ENCODE measurements at places on chromosomes 13 and 19. TPM values are rescaled to one million over a fixed set of nuclear protein-coding genes. Genes with fewer than 3 reads are reported as not detected.

- DNase-seq, result no peak
Measured at GRCh38 chr19:40362160-40362559, 13.7 kb downstream of the PLD3 start.

GRCh38 chr19:53612762-53613526, 18.9 kb upstream of the DPRX start:
- peak; percentile 80 for DNase-seq

GRCh38 chr13:67136157-67136556, 94.0 kb downstream of the PCDH9 start:
- DNase-seq, result no peak

- no peak for DNase-seq
Measured at GRCh38 chr13:111659842-111660241, 339.4 kb downstream of the TEX29 start.

- DNase-seq, result no peak
Measured at GRCh38 chr13:39840201-39840600, 184.7 kb downstream of the COG6 start.

DNA sequence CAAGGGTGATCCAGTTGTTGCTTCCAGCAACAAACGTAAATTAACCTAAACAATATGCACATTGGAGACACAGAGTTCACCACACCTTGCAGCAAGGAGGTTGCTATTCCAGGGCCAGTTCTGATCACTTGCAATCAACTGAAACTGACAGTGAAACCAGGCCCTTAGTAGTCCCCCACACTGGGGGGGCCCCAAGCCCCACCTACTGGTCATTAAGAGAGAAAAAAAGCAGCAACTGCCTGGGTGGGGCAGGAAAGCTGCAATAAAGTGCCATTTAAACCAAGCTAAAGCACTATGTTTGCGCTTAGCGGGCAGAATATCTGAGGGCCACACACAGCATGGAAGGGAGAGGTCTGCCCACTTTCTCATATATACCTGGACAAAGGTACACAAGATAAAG, 51.5 kb downstream of the ATP7B start:
- DNase-seq, result no peak

Gene ZNF578
- 1.6 TPM for total RNA-seq

Gene NOVA2
- total RNA-seq, result not detected

Data from fibroblast of villous mesenchyme (primary cell).